ENCODE measurements at places on chromosomes 3 and 15. TPM values are rescaled to one million over a fixed set of nuclear protein-coding genes. Genes with fewer than 3 reads are reported as not detected.

DNA sequence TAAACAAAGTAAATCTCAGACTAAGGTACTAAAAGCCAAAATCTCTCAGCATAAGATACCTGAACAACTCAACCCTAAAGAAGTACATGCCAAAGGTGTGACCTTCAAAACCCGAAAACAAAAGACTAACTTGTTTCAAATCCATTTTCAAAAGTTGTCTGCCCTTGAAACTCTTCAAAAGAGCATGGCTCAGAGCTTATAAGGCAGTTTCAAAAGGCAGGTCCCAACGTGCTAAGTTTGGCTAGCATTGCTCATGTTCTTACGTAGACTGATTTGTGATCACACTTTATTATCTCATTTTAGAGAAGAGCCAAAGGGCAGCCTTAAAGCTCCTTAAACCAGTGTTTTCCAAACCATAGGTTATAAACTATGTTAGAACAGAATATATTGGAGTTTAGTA lies 112.2 kb downstream of the FEZF2 start:
- no peak overlapping the region for H3K4me3 ChIP-seq
- H3K36me3 ChIP-seq, result no peaks in the 10 kb centered on the region
- DNase-seq, result no peak
- no peaks in the 10 kb centered on the region for H3K4me1 ChIP-seq

DNA sequence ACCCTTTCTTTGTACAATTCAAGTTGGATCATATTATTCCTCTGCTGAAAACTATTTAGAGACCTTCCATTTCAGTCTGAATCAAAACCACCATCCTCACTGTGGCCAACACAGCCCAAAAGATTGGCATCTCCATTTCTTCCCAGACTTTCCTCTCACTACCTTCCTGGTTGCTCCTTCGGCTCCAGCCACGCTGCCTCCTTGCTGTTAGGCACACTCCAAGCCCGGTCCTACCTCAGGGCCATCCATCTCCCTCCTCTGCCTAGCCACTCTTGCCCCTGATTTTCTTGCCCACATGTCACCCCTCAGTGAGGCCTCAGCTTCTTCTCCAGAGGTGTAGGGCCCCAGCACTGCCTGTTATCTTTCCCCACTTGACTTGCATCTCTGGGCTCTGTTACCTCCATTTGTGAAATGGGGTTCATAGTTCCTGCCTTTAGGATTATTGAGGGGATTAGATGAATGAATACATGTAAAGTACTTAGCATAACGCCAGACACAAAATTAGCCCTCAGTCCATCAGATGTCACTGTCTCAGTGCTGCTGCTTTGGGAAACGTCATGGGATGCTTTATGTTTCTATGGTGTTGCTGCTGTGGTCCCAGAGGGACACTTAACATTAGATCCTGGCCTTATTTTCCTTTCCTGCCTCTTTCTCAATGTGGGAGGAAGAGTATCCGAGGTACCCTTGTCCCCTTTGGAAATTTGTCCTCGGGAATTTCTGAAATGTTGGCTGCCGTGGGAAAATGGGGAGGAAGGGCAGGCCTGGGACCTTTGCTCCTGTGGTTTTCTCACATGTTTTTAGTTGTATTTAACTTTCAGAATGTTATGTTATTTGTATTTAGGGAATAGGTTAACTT lies 31.3 kb downstream of the SNRK start:
- H3K27ac ChIP-seq, result no peak overlapping the region
- peaks cover 50% of the 10 kb centered on the region for H3K4me1 ChIP-seq
- no peak for DNase-seq
- H3K36me3 ChIP-seq, result no peaks in the 10 kb centered on the region
- H3K4me3 ChIP-seq, result no peak overlapping the region
- no peaks in the 10 kb centered on the region for H3K27me3 ChIP-seq

GRCh38 chr3:138782755-138783154 lies 52.0 kb downstream of the PIK3CB start:
- peaks cover 23% of the 10 kb centered on the region for H3K4me1 ChIP-seq
- no peaks in the 10 kb centered on the region for H3K36me3 ChIP-seq
- no peak overlapping the region for H3K27ac ChIP-seq

- H3K4me1 ChIP-seq, result no peaks in the 10 kb centered on the region
- no peaks in the 10 kb centered on the region for H3K27me3 ChIP-seq
- no peak overlapping the region for H3K27ac ChIP-seq
- H3K36me3 ChIP-seq, result no peaks in the 10 kb centered on the region
These were observed 9.3 kb downstream of the HHLA2 start for GRCh38 chr3:108305484-108306172.

DNA sequence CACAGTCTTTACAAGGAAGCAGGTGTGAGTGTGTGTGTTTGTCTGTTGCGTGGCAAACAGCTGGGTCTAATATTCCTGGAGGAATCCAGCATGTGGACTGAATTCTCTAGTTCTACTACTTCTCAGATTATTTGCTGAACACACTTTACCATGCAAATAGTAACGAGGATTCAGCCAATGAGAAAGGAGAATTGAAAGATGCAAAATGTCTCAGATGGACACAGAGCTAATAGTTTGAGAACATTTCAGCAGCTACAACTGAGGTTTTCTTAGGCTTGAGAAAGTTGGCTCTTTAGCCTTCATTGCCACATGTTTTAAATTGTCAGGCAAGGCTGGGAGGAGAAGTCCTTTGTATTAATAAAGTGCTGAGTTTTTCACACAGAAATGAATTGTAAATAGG lies 568.0 kb upstream of the MDFIC2 start:
- no peak overlapping the region for H3K27ac ChIP-seq
- DNase-seq, result no peak

DNA sequence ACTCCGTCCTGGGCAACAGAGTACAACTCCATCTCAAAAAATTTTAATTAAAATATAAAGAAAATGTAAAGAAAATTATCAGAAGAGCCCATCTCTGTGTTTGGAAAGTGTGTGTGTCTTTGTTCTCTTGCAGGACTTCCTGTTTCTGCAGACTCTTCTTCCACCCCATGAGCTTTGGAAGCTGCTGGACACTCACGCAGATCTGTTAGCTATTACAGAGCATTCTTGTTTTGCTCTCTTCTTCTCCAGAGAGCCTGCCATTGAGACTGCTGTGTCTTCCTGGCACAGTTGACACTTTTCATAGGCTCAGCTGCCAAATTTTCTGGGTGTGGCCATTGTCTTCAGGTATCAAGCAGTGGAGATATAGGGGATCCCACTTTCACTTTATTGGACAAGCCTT lies 6.0 kb upstream of the CCR8 start:
- no peak overlapping the region for H3K4me3 ChIP-seq
- H3K36me3 ChIP-seq, result no peaks in the 10 kb centered on the region
- H3K4me1 ChIP-seq, result peaks cover 3% of the 10 kb centered on the region
- no peak overlapping the region for H3K27ac ChIP-seq

GRCh38 chr15:45634432-45635190 lies at the start of gene SQOR:
SQOR (plus strand) TSS chr15:45635029; CDS start chr15:45658924, 23,895 bp downstream.
- H3K27me3 ChIP-seq, result no peaks in the 10 kb centered on the region
- H3K4me3 ChIP-seq, result peak within 1 kb of the TSS; percentile 91
- H3K27ac ChIP-seq, result peak within 1 kb of the TSS; percentile 77
- DNase-seq, result peak; percentile 63
- H3K36me3 ChIP-seq, result no peaks in the 10 kb centered on the region

- no peak overlapping the region for H3K4me3 ChIP-seq
- DNase-seq, result no peak
- H3K4me1 ChIP-seq, result no peaks in the 10 kb centered on the region
- H3K27ac ChIP-seq, result no peak overlapping the region
- peaks cover 11% of the 10 kb centered on the region for H3K36me3 ChIP-seq
- H3K27me3 ChIP-seq, result no peaks in the 10 kb centered on the region
These were observed 55.2 kb downstream of the TMOD3 start for GRCh38 chr15:51884517-51885236.

- H3K27ac ChIP-seq, result no peak overlapping the region
- H3K36me3 ChIP-seq, result peaks cover 28% of the 10 kb centered on the region
- H3K4me3 ChIP-seq, result no peak overlapping the region
- no peaks in the 10 kb centered on the region for H3K27me3 ChIP-seq
- H3K4me1 ChIP-seq, result no peaks in the 10 kb centered on the region
- DNase-seq, result no peak
These were observed 11.8 kb downstream of the CCNDBP1 start for GRCh38 chr15:43196760-43197548.

GRCh38 chr3:72270072-72270681 lies 485.2 kb upstream of the PROK2 start:
- no peak for DNase-seq
- no peaks in the 10 kb centered on the region for H3K36me3 ChIP-seq
- peak overlapping the region; percentile 38 for H3K27ac ChIP-seq
- H3K27me3 ChIP-seq, result no peaks in the 10 kb centered on the region
- peaks cover 39% of the 10 kb centered on the region for H3K4me1 ChIP-seq

- H3K27me3 ChIP-seq, result no peaks in the 10 kb centered on the region
- no peak overlapping the region for H3K4me3 ChIP-seq
- no peak overlapping the region for H3K27ac ChIP-seq
- no peak for DNase-seq
These were observed 27.1 kb downstream of the EIF1B start for GRCh38 chr3:40336511-40337135.

DNA sequence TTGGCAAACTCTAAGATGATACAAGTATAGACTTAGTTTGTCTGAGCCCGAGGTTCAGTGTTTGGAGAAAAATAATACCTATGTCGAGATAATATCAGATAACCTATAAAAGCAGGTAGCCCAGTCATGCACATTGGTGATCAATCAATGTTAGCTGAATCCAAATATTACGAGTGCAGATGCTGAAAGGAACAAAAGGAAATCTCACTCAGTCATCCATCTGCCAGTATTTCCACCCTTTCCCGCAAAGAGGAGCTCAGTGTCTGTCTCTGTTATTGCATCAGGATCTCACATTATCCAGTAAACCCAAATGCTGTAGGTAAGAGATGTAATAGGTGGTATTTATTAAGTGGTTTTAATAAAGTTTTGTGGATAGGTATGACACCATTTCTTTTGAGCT lies 251.2 kb upstream of the CTDSPL start:
- no peak overlapping the region for H3K27ac ChIP-seq
- no peak for DNase-seq
- no peaks in the 10 kb centered on the region for H3K4me1 ChIP-seq

DNA sequence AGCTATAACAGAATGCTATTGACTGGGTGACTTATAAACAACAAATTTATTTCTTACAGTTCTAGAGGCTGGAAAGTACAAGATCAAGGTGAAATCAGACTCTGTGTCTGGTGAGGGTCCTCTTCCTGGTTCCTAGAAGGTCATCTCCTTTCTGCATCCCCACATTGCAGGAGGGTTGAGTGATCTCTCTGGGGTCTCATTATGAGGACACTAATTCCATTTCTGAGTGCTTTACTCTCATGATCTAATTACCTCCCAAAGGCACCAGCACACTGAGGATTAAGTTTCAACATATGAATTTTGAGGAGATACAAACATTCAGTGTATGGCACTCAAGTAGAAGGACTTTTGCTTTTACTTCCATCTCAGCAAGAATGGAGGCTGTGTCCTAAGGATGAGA lies 534.1 kb upstream of the KCNMB2 start:
- no peak overlapping the region for H3K27ac ChIP-seq
- peak overlapping the region; percentile 42 for H3K4me3 ChIP-seq
- H3K4me1 ChIP-seq, result peaks cover 46% of the 10 kb centered on the region
- H3K27me3 ChIP-seq, result no peaks in the 10 kb centered on the region
- no peaks in the 10 kb centered on the region for H3K36me3 ChIP-seq
- no peak for DNase-seq

DNA sequence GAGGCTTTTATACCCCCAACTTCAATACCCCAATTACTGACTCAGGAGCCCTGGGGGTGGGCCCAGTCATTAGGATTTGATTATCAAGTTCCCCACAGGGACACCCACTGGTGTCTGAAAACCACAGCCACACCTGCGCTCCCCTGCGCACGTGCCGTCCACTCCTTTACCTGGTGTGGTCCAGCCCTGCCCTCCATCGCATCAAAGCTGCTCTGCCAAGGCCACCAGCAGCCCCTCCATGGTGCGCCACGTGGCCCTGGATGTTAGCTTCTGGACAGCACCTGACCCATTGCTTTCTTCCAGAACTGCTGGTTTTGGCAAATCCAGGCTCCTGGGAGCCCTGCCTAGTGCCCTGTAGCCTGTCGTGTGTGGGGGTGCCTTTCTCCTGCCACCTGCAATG lies 136.3 kb downstream of the NSMCE3 start:
- no peaks in the 10 kb centered on the region for H3K27me3 ChIP-seq
- no peaks in the 10 kb centered on the region for H3K36me3 ChIP-seq
- H3K27ac ChIP-seq, result no peak overlapping the region
- DNase-seq, result no peak
- H3K4me3 ChIP-seq, result no peak overlapping the region

GRCh38 chr3:194262176-194262924 lies 88.8 kb downstream of the CPN2 start:
- no peaks in the 10 kb centered on the region for H3K36me3 ChIP-seq
- DNase-seq, result no peak
- no peaks in the 10 kb centered on the region for H3K27me3 ChIP-seq
- H3K27ac ChIP-seq, result no peak overlapping the region

DNA sequence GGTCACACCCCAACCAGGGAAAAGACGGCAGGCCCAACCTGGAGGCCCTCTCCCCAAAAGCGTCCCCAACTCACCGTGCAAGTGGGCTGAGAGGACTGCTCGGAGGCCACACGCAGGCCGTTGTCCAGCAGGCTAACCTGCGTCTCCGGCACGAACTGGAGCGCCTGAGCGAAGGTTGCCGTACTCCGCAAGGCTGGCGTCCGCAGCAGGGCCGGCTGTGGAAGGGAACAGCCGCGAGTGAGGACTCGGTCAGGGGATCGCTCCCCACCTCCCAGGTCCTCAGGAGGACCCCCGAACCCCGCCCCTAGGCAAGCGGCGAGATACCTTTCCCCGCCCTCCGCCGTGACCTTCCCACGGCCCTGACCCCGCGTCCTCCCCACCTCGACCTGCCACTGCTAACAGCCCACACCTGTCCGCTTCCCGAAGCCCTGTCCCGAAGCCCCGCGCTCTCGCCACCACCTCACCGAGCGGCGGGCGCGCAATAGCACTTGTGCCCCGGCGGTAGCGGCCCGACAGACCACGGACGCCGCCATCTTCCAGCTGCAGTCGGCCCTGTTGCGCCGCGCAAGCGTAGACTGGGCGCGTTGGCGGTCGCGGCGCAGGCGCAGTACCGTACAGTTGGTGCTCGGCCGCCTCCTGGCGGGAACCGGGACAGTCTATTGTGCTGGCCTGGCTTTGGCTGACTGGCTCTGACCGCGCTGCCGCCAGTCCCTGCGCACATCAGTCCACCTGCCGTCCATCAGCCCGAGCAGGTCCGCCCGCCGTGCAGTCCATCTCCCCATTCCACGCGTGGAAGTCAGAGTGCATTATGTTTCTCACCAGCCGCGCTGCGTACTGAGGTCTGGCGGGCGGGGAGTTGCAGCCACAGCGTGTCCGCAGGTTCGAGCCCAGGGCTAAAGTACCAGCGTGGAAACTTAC lies at the start of gene UQCRC1:
TSS of gene UQCRC1 (minus strand) at position 559 of the 918 bp plus-strand sequence. CDS start at position 533, 26 bp downstream.
- peaks cover 14% of the 10 kb centered on the region for H3K36me3 ChIP-seq
- H3K27me3 ChIP-seq, result no peaks in the 10 kb centered on the region
- H3K4me1 ChIP-seq, result peaks cover 13% of the 10 kb centered on the region
- peak within 1 kb of the TSS; percentile 96 for H3K4me3 ChIP-seq

- no peaks in the 10 kb centered on the region for H3K36me3 ChIP-seq
- no peaks in the 10 kb centered on the region for H3K27me3 ChIP-seq
- no peak overlapping the region for H3K4me3 ChIP-seq
- no peaks in the 10 kb centered on the region for H3K4me1 ChIP-seq
- H3K27ac ChIP-seq, result no peak overlapping the region
These were observed 435.4 kb downstream of the MFSD1 start for GRCh38 chr3:159237226-159237625.

Gene EOMES
- total RNA-seq, result 37.1 TPM

Gene AADAC
- not detected for total RNA-seq

Gene WDR93
- not detected for total RNA-seq

Gene ROPN1
- not detected for total RNA-seq

Gene VWA5B2
- total RNA-seq, result not detected

Gene FYCO1
- 13.7 TPM for total RNA-seq

Gene CCR8
- total RNA-seq, result 5.3 TPM

Gene NTRK3
- 0.26 TPM for total RNA-seq

Gene SLC28A1
- total RNA-seq, result not detected

Gene FAM43A
- 14.5 TPM for total RNA-seq

Gene DBR1
- total RNA-seq, result 29.0 TPM

All from CD8-positive, alpha-beta memory T cell (primary cell).